ENCODE measurements at places on chromosomes 5 and 9.

DNA sequence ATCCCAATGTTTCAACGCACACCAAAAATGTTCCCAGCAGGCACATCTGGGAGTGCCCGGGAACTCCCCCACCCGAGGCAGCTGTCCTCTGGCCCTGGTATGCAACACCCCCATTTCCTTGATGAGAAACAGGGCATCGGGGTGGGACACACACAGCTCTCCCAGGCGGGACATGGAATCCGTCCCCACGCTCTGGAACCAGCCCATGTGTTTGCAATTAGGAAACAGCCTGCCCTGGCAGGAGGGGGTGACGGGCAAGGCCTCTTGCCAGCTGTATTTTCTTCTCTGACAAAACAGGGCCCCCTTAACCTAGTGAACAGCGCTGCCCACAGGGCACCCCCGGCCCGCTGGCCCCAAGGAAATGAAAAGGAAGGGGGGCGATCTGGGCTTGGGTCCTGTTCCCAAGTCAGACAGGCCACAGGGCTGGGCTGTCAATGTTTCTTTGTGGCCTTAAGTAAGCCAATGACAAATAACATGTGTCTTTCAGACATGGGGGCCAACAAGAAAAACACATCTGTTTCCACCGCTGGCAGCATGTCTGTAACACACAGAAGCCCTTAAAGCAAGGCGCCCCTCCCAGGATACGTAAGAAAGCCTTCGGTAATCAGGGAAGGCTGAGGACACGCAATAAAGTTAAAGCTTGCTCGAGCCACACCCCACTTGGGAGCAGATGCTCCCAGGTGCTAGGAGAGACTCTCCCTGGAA, 125.3 kb downstream of the ROR2 start:
- DNase-seq, result no peak

GRCh38 chr9:79824265-79824664, 252.5 kb downstream of the TLE4 start:
- DNase-seq, result no peak

DNA sequence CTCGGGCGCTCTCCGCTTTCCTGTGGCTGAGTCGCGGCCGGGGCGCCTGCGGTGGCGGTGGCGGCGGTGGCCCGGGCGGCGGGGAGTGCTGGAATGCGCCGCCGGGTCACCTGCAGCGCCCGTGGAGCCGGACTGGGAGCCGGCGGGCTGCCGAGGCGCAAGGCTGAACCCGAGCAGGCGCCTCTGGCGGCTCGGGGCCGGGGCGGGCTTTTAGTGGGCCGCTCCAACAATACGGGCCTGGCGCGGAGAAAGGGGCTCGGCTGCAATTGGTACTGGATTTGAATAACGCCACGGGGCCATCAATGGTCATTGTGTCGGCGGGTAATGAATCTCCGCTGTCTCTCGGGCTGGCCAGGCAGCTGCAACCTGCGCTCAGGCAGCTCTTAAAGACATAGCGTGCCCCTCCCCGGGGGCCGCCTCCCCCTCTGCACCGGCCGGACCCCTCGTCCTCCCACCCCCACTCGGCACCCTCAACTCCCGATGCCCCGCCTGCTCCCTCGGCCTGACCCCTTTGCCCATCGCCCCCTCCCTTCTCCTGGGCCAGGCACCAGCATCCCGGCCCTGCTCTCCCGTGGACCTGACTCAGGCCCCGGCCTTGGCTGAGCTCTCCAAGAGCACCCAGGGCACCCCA, 22.1 kb downstream of the URM1 start:
- DNase-seq, result no peak

DNA sequence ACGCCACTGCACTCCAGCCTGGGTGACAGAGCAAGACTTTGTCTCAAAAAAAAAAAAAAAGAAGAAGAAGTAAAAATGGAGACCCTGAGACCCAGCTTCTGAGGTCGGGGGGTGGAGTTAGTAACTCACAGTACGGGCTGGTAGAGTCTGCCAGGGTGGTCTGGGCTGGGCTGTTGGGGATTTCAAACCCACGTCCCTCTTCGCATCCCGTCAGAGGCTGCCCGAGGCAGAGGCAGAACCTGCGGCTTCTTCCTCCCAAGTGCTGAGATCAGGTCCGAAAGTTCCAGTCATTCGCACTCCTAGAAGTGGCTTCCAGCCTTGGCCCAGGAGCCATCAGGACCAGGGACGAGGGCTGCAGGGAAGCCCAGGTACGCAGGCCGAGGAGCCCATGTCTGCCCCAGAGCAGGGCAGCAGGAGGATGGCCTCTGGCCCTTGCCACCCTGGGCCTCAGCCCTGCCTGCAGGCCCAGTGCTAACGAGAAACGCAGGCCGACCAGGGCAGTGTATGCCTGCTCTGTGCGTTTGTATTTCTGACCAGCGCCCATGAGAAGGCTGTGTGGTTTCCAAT, 9.9 kb upstream of the SLC2A6 start:
- DNase-seq, result no peak

GRCh38 chr5:169637085-169637548, at the start of gene DOCK2:
TSS of gene DOCK2 (plus strand) at chr5:169637275. CDS start at chr5:169637327, 52 bp downstream.
- peak; percentile 34 for DNase-seq

GRCh38 chr5:22057012-22057411, 796.1 kb downstream of the CDH12 start:
- no peak for DNase-seq

DNA sequence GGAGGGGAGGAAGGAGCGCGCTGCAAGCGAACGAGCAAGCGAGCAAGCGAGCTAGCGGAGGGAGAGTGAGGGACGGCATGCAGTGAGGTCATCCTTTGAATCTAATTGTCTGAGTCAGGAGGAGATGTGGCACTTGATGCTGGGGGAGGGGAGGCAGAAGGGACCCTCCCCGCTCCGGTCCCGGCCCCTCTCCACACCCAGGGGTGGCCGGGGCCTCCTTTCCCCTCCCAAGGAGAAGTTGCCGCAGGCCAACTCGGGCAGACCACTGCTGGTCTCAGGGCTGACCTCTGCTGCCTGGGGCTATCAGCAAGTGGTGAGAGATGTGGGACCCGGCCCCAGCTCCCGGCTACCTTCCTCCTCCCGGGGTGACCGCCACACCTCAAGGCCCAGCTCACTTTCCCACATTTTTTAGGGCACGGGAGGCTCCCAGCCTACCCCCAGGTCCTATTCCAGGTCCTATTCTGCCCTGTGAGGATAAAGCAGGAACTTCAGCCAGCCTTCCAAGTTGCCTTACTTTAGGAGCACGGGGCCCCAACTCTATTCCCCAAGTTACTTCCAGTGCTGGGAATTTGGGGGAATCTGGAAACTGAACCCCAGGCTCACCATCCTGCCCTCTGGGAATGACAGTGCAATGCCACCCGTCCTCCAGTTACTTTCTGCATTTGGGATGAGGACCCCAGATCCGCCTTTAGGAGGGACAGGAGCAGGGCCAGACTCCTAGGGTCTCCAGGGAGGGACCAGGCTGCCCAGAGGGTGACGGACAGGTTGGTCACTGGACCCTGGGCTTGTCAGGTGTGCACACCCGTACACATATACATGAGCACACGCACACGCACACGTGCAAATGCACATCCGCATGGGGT, 11.1 kb downstream of the CNTFR start:
- no peak for DNase-seq

DNA sequence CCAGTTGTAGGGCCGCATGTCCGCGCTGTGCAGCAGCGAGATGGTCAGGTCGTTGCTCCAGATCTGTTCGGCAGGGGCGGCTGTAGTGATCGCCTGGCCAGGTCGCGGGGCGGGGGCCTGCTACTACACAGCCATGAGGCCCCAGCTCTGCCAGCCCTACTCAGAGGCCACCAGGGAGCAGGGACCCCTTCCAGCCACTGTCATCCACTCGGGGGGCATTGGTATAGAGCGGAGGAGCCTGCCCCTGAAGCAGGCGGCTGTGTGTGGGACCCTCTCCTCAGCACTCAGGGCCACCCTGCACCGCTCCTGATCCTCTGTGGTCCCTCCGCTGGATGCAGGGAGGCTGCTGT, 1.7 kb downstream of the FBXW5 start:
- no peak for DNase-seq

GRCh38 chr9:132743931-132744479, 73.7 kb downstream of the GTF3C4 start:
- DNase-seq, result no peak

- DNase-seq, result no peak
These were observed 544 bp downstream of the FNBP1 start for GRCh38 chr9:130042406-130042884.
